ENCODE measurements at places on chromosomes 2 and 18.

GRCh38 chr18:5620289-5620688, 76.5 kb upstream of the EPB41L3 start:
- DNase-seq, result no peak

DNA sequence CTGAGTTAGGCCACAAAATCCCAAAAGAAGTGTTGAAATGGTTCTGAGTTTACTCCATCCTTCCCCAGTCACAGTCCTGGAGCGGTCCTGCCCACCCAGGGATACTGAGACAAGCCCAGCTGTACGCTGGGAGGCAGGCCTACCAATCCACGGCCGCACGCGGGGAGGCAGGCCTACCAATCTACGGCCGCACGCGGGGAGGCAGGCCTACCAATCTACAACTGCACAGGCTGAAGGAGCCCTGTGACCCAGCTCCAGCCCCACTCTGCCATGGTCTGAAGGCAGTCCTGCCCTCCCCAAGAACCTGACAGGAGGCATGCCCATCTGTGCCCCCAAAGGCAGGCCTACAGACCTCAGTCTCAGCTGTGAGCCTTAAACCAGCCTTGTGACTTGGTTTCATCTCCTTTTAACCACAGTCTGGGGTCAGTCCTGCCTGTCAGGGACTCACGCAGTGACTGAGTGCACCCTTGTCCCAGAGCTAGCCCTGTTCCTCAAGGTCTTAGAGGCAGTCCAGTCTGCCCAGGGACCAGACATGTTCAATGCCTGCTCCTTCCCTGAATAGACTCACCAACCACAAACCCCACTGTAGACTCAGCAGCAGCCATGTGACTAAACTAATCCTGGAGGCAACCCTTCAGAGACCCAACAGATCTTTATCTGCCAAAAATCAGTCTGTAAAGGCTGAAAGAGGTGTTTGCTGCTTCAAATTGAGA, 36.8 kb downstream of the GPC1 start:
- DNase-seq, result no peak

DNA sequence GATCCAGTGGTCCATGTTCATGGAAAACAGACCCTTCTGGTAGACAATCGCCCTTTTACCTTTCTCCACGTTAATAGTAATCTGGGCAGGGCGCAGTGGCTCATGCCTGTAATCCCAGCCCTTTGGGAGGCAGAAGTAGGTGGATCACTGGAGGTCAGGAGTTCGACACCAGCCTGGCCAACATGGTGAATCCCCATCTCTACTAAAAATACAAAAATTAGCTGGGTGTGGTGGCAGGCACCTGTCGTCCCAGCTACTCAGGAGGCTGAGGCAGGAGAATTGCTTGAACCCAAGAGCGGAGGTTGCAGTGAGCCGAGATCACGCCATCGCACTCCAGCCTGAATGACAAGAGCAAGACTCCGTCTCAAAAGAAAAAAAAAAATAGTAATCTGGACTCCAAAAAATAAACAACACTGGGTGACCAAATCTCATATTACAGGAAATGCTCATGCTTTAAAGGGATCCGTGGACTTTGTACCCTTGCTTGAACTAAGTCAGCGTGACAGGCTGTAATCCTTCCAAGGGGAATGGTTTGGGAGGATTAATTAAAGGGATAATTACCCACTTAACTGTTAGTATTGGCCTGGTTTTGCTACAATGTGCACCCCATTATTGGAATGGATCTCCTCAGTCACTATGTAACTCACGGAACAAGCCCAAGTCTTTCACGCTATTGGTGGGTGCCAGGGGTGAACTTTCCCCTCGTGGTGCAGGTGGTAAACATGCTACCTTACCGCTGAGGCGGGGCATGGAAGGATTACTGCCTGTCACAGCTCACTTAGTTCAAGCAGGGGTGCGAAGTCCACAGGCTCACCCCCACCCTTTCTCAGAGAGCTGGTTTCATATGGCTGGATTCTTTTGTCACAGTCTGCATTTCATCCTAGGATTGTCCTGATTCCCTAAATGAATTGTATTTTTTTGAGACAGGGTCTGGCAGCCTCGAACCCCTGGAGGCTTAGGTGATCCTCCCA, 36.7 kb downstream of the PROC start:
- no peak for DNase-seq

DNA sequence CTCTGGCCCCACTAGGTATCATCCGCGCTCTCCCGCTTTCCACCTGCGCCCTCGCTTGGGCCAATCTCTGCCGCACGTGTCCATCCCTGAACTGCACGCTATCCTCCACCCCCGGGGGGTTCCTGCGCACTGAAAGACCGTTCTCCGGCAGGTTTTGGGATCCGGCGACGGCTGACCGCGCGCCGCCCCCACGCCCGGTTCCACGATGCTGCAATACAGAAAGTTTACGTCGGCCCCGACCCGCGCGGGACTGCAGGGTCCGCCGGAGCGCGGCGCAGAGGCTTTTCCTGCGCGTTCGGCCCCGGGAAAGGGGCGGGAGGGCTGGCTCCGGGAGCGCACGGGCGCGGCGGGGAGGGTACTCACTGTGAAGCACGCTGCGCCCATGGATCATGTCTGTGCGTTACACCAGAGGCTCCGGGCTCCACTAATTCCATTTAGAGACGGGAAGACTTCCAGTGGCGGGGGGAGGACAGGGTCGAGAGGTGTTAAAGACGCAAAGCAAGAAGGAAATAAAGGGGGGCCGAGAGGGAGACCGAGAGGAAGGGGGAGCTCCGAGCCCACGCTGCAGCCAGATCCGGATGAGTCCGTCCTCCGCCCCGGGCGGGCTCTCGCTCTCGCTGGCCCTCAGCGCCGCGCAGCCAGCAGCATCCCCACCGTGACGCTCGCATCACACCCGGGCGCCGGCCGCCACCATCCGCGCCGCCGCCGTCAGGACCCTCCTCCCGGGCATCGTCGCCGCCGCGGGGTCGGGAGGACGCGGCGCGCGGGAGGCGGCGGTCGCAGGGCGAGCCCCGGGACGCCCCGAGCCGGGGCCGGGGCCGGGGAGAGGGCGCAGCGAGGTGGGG, 664 bp downstream of the NETO1 start:
- DNase-seq, result no peak

DNA sequence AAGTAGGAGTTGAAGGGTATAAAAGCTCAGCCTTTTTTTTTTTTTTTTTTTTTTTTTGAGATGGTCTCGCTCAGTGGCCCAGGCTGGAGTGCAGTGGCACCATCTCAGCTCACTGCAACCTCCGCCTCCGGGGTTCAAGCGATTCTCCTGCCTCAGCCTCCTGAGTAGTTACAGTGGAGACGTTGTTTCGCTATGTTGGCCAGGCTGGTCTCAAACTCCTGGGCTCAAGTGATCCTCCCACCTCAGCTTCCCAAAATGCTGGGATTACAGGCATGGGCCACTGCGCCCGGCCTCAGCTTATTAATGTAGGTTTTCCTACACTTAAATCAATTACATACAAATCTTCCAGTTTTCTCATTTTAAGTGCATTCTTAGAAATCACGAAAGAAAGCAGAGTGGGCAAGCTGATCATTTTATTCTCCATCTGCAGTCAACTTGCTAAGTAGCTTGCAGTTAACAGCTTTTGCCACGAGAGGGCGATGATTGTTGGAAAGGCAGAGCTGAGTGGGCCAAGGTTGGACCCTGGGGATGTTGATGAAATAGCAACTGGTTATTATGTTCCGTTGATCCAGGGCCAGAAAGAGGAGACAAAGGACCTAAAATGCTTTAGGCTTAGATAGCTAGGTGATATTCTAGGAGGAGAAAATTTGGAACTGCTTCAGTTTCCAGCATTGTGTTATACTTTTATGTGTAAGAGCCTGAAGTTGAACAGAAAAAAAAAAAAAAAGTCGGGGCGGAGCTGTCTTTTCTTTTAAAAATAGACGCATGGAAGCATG, 234.4 kb upstream of the EPAS1 start:
- DNase-seq, result peak; percentile 82

DNA sequence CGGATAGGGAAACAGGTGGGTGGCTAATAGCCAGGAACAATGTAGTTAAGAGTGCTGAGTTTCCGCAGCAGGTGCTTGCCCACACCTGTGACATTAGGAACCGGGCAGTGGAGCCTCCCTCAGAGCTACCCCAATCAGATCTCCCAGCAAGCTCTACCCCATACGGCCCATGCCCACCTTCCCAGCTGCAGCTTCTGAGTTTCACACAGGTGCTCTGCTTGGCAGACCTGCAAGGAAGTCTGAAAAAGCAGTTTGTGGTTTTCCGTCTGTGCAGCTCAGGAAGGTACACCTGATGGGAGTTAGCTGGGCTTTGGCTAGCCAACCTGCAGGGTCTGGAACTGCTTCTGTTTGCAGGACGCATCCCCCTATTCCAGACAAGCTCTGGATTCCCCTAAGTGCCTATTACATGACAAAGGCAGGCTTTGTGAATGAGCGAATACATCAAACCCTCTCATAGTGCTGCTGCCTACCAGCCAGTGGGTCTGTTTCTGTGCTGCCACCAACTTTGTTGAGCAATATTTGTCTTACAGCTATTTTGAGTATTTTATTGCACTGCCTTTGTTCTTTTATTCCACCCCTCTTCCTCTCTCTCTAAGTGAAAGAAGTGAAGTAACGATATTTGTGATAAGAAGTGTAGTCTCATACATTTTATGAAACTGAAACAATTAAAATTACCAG, 24.7 kb upstream of the CEP68 start:
- DNase-seq, result no peak

GRCh38 chr2:120926463-120927264, 191.0 kb downstream of the GLI2 start:
- DNase-seq, result no peak

DNA sequence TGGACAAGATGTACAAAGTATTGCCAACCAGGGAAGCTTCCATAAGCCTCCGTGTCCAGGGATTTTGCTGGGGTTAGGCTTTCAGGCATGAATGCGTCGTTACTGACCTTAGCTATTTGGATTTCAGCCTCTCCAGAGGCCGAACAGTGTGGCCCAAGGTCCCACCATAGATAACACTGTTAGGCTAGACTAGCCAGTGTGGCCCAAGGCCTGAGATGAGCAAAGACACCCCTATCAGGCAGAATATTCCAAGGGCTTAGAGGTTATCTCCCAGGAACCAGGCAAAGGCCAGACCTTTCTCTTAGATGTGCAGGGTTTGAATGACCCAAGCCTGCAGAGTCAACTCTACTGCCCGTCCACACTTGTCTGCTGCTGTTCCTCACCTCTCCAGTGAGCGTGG, 131.7 kb upstream of the NDUFV2 start:
- DNase-seq, result no peak

GRCh38 chr2:108446703-108447102, 2.3 kb upstream of the GCC2 start:
- no peak for DNase-seq

GRCh38 chr2:167336213-167336612, 447.9 kb downstream of the XIRP2 start:
- no peak for DNase-seq

DNA sequence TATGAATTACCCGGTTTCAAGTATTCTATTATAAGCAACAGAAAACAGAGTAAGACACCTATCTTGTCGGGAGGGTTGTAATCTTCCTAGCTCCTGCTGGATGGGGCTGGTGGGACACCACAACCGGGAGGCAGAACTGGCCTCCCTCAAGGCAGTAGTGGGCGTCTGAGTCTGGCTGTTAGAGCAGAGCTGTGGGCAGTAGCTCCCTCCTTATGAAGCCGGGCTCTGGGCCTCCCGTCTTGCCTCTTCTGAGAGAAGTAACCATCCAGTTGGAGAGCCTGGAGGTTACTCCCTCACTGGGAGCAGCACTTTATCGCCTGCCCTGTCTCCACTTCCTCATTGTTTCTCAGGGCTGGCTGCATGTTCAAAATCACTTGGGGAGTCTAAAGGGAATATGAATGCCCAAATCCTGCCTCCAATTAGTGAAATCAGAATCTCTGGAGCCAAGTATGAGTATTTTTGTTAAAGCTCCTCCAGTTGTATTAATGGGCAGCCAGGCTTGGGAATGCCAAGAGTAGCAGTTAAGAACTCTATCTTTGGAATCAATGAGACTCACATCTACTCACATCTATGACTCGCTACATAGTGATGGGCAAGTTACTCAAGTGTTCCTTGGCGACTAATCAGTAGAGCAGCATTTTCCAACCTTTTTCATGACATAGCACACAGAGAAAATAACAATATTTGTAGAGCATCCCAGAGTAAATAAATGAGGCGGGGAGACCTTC, 27.3 kb upstream of the NRP2 start:
- no peak for DNase-seq

DNA sequence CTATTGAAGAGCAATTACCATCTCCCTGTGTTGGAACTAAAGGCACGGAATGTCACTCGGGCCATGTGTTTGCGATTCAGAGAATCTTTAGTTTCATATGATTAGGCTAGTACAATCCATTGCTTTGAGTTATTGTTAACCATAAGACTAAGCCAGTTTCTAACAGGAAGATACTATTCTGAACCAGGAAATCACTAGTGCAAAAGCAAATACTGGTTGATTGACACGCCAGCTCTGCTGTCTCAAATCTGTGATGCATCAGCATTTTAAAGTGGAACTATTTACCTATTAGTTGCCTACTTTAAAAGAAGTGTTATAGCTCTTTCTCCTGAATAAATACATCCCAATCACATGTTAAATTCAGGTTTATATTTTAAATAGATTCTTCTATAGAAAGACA, 61.9 kb downstream of the AFTPH start:
- no peak for DNase-seq

DNA sequence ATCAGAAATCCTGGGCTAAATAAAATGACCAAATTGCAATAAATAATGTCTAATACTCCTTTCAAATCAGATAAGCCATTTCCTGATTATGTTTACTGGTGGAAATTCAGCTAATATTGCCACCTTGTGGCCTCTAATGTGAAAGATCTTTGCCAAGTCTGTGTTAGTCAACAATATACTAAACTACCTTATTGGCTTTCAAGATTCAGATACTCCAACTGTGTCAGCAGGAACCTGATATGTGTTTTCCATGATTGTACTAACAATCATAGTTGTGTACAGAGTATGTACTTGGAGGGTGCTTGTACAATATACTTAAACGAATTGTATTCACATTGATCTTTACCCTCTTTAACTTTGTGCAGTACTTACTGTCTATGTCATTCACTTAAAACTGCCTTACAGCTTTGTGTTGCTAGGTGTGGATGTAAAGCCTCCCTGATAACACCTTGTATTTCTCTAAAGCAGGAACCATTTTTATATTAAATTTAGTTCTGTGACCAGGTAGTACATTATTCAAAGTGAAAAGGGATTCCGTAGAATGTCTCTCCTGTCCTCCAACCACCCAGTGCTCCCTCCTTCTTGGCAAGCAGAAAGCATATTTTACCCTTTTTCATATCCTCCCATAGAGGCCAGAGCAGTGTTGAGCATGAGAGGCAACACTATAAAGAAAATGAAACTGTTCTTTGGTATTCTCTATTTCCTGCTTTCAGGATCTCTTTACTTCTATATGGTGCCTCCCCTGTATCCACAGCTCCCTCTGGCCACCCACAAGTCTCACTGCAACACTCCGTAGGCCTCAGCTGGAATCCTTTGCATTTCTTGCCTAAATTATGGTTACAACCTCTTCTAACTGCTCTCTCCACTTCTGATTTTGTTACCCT, 75.2 kb upstream of the C2orf15 start:
- DNase-seq, result peak; percentile 29
